ENCODE measurements at places on chromosomes 7 and 10.

DNA sequence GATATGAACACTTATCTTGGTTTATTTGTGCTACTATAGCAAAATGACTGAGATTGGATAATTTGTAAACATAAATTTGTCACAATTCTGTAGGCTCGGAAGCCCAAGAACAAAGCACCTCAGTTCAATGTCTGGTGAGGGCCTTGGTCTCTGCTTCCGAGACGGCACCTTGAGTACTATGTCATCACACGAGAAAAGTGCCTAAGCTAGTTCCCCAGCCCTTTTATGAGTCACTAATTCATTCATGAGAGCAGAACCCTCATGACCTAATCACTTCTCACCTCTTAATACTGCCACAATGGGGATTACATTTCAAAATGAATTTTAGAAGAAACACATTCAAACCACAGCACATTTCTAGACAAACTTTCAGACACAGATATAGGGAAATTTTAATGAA is 52.0 kb upstream of the PRSS1 start:
- no peaks in the 10 kb centered on the region for H3K4me1 ChIP-seq
- no peak for DNase-seq
- no peaks in the 10 kb centered on the region for H3K27me3 ChIP-seq
- no peak overlapping the region for H3K4me3 ChIP-seq

DNA sequence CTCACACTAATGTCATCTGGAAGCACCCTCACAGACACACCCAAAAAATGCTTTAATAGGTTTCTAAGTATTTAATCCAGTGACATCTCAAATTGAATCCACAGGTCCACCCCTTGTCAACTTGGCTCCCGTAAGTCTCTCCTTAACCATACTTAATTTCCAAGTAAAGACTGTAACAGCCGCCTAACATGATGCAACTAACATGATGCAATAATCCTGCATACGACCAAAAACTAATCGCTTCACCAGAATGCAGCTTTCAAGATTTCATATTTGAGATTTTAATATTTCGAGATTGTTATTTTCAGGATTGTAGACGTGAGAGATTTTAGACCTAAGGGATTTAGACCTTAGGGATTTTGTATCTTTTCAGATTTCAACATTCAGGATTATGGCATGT is 3.7 kb upstream of the HDAC9 start:
- H3K36me3 ChIP-seq: no peaks in the 10 kb centered on the region
- DNase-seq: no peak
- H3K4me3 ChIP-seq: no peak overlapping the region

- peaks cover 13% of the 10 kb centered on the region for H3K4me1 ChIP-seq
- no peak overlapping the region for H3K27ac ChIP-seq
- H3K36me3 ChIP-seq: no peaks in the 10 kb centered on the region
- no peaks in the 10 kb centered on the region for H3K27me3 ChIP-seq
Measured at GRCh38 chr10:84829131-84829530, 500.7 kb downstream of the CCSER2 start.

DNA sequence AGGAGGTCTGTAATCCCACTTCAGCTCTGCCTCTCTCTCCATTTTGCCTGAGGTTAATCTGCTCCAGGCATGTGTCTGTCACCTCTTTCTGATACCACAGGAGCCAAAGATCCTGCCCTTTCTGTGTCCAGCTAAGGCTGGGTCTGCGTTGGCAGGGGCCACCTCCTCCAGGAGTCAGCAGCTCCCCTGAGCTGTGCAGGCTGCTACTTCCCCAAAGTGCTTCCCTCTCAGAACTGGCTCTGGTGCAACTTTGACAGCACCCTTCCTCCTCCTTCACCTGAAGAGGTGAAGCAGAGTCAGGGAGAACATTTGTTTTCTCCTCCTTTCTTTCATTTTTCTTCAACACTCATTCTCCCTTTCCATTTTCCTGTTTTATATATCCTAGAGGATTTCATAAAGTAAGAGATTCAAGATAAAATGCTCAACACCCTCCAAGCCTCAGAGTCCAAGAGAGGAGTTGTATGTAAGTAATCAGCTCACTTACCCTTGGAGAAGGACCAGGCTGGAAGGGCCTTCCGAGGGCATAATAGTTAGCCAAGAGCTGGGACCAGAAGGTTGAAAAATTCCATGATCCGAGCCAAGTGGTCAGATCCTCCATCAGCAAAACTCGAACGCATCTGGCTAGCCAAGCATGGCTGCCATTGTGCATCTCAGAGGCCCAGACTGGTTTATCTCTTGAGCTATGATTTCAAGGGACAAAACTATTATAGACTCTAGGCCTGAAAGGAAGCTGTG is 257.3 kb downstream of the PTEN start:
- H3K36me3 ChIP-seq: no peaks in the 10 kb centered on the region
- H3K4me1 ChIP-seq: no peaks in the 10 kb centered on the region
- peaks cover 5% of the 10 kb centered on the region for H3K27me3 ChIP-seq
- no peak for DNase-seq

All from mesothelial cell of epicardium (in vitro differentiated cells).